NCI-H1436 treated with DMSO at 0.1 percent for 48 hours (cell line): ENCODE measurements at places on chromosomes 3 and 15.

DNA sequence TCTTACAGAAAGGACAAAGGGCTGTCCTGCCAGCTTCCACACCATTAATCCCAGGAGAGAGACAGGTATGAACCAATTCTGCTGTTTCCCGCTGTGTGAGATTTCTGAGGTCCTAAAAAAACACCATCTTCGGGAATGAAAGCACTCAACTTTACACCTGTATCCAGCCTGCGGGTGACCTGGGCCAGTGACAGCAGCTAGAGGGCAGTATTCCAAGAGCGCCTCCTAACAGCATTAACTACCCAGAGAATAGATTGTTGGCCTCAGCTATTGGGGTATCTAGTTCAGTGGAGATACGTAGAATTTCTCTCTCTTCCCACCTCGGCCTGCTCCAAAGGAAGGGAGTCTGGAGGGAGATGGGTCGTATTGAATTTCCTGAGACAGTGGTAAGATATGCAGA, 55.1 kb downstream of the WDR76 start:
- no peak for DNase-seq

GRCh38 chr15:89976246-89976600, 24.9 kb upstream of the ZNF710 start:
- no peak for DNase-seq

- no peak for DNase-seq
Measured at GRCh38 chr3:152148579-152148978, 120.2 kb upstream of the MBNL1 start.

DNA sequence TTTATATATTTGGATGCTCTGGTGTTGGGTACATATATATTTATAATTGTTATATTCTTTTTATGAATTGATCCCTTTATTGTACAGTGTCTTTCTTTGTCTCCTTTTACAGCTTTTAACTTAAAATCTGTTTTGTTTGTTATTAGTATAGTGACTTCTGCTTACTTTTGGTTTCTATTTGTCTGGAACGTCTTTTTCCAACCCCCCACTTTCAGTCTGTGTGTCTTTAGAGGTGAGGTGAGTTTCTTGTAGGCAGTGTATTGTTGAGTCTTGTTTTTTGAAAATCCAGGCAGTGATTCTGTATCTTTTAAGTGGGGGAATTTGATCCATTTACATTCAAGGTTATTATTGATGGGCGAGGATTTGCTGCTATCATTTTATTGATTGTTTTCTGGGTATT, 62.0 kb downstream of the AP4E1 start:
- no peak for DNase-seq

GRCh38 chr3:194423317-194423716, 24.3 kb upstream of the GP5 start:
- DNase-seq: no peak

DNA sequence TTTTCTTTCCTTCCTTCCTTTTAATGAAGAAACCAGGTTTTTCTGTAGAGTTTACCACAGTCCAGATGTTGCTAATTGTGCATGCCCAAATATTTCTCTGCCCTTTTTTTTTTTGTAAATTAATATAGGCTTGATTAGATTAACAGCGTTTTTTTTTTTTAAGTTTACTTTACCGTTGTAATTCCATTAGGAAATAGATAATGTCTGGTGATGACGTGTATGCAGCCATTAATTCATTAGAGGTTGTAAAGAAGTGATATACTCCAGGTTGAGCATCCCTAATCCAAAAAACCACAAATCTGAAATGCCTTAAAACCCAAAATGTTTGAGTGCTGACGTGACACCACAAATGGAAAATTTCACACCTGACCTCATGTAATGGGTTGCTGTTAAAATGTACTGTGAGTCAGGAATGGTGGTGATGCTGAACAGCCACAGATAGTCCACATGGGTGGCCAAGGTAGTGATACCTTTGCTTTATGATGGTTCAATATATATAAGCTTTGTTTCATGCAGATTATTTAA, 43.2 kb downstream of the KNL1 start:
- DNase-seq: no peak

DNA sequence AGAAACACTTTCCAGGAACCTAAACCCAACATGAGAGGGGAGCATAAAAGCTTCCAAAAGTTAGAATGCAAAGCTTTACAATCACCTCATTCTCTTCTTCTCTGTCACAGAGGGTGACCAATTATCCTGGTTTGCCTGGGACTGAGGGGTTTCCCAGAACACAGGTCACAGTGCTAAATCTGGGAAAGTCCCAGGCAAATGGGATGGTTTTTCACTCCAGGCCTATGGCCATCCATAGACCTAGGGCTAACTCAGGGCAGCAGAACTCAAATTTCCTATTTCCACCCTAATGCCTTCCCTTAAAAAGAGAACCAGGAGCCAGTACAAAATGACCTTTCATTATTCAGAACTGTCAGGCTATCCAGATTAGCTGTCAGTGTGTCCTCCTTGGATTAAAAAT, 77.0 kb downstream of the TM4SF4 start:
- DNase-seq: no peak

DNA sequence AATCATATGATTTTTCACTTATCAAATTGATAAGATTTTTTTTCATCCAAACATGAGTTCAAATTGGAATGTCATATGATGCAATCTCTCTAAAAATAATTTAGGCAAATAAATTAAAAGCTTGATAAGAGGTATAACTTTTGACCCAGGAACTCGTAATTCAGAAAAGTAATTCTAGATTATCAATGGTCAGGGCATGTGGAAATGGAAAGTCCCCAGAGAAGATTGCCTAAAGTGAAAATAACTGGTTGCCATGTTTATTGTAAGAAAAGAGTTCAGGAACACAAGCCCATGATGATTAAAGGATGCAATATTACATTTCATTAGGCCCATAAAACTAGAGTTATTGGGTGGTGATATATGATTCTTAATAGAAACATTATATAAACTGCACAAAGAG, 1514.8 kb downstream of the SI start:
- DNase-seq: no peak

DNA sequence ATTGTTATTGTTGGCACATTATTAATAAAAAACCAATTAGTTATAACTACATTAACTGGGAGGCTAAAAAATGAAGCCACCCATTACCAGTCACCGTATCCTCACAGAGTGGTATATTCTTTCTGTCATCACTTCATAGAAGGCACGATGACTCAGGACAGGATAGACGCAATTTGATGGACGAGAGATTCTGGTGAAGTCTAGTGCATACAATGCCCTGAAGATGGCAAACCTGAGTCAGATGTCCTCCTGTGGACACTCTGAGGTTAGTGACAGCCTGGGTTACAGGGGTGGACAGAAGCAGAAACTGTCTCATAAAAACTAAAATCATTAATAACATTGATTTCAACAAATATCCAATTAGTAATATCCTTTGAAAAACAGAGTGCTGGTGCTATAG, 150.3 kb downstream of the SLC9A9 start:
- DNase-seq: no peak

DNA sequence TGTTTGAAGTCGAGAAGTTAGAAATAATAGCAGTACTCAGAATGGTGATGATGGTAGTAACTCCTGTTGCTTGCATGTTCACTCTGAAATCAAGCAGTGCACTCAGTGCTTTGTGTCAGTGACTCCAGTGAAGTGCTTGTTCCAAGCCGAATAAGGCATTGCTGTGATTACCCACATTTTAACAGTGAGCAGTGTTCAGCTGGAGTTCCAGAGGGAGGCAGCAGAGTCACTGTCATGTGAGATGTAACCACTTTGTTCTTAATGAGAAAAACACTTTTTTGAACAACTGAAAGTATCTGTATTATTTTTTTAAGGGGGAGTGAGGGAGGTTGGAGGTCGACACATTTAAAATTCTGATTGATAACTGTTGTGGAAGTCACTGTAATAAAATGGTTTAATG, 3.7 kb downstream of the MDFIC2 start:
- no peak for DNase-seq

DNA sequence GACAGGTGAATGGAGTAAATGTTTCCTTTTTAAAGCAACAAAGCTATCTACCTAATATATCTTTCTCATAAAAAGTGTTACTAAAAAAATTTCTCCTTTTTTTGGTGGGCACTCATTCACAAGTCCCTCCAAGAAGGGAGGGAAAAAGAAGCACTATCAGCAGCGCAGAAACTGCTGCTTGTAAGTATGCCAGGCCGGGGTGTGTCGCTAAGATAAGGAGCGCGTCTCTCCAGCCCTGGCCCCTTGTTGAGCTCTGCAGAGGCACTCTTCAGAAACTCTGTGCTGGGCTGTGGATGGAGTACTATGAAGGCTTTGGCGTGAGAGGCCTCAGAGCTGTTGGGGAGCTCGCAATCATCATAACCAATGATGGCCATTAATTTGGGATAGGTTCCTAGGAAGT, 49.1 kb downstream of the ZDHHC3 start:
- no peak for DNase-seq

GRCh38 chr3:169148448-169149348, 514.8 kb downstream of the MECOM start:
- no peak for DNase-seq

GRCh38 chr15:32041294-32041693, 11.0 kb downstream of the CHRNA7 start:
- no peak for DNase-seq

DNA sequence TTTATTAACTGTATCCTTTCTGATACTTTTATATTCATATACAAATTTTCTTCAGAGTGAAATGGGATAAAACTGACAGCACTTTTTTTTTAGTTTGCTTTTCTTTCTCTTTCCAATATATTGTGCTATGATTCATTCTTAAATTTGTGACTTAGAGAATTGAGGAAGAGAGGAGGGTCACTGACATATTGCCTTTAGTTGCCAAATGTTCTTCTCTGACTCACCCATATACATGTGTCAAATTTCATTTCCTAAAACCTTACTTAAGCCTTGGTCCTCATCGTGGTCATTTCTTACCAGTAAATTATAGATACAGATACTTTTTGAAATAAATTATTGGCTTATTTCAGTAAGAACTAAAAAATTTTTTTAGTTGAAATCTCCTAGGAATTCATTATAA, 53.9 kb downstream of the CLASP2 start:
- no peak for DNase-seq

GRCh38 chr3:75110741-75111140, 496.3 kb upstream of the CNTN3 start:
- no peak for DNase-seq

DNA sequence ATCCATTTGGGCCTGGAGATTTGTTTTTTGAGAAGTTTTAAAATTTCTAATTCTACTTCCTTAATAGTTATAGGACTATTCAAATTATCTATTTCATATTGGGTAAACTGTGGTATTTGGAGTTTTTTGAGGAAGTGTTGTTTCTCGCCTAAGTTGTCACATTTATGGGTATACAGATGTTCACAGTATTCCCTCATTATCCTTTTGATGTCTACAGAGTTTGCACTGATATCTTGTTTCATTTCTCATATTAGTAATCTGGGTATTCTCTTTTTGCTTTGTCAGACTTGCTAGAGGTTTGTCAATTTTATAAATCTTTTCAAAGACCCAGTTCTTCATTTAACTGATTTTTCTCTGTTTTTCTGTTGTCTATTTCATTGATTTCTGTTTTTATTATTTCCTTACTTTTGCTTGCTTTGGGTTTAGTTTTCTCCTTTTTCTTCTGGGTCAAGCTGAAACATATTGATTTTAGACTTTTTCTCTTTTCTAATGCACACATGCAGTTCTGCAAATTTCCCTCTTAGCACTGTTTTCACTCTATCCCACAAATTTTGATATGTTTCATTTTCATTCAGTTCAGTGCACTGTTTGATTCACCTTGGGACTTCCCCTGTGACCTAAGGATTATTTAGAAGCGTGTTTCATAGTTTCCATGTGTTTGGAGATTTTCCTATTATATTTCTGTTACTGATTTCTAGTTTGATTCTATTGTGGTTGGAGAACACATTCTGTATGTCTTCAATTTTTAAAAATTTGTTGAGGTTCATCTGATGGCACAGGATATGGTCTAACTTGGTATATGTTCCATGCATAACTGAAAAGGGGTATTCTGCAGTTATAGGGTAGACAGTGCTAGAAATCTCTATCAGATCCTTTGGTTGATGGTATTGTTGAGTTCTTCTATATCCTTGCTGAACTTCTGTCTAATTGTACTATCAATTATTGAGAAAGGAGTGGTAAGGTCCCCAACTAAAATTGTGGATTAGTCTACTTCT, 79.6 kb downstream of the SUMF1 start:
- DNase-seq: no peak

DNA sequence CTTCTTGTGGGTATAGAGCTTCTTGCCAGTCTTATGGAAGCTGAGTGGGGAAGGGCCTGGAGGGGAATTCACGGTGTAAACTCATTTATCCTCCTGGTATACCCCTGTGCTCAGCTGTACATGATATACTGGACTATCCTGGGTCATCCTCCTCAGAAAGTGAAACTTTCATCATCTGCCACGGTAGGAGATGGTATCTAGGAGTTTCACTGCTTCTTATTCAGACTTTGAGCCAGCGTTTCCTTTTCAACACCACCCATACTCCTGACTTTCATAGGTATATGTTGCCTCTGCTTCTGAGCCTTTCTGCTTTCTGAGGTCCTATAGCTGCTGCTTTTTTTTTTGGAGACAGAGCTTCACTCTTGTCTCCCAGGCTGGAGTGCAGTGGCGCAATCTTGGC, 15.6 kb downstream of the SENP5 start:
- DNase-seq: no peak

- DNase-seq: no peak
Measured at GRCh38 chr3:193815246-193816027, 222.4 kb downstream of the OPA1 start.

DNA sequence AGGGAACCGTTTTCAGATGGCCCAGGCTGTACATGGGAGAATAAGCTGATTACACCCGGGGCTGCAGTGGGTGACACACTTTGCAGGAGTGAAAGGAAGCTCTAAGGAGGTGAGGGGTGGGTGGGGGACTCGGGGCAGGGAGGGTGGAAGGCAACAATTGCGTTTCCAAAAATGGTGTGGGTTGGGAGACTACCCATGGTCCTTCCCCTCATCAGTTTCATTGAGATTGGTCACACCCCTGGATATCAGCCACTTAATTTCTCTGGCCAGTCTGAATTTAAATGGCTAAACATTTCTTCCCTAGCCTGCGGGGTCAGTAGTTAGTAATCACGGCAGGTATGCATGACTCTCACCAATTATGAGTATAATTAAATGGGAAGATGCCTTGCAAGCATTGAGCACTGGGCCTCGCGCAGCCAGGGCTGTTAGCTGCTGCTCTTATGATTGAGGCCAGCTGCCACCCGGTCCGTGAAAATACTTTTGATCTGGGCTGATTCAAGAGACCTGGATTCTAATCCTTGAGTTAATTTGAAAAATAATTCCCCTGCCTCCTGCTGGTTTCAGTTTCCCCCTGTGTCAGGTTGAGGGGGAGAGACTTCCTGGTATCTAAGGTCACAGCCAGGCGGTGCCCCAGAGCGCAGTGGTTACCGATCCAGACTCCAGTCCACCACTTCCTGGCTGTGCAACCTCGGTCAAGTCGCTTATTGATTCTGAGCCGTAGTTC, 23.3 kb downstream of the SLC6A6 start:
- no peak for DNase-seq
